ENCODE measurements at places on chromosomes 16 and 17.

DNA sequence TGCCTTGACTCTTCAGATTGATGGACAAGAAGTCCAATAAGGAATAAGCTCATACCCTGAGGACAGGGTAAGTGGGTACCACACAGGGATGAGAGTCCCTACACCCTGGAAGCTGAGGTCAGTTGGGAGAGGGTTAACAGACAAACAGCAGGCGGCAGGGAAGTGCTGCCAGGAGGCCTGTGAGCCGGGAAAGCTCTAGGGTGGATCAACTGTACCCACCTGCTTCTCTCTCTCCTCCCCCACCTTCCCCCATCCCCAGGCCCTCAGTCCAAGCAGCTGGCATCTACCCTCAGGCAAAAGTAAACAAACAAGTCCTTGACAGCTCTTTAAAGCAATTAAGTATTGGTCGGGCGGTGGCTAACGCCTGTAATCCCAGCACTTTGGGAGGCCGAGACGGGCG is 20.7 kb upstream of the MYLK3 start:
- DNase-seq = no peak

DNA sequence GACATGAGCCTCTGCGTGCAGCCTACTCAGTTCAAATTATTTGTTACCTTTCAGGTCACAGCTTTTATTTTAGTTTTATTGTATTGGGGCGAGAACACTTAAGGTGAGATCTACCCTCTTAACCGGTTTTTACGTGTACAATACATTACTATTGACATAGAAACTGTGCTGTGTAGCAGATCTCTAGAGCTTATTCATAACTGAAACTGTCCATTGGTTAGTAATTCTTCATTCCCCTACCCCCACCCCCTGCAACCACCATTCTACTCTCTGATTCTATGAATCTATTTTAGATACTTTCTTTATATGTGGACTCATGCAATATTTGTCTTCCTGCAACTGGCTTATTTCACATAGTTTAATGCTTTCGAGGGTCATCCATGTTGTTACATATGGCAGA is 43.5 kb downstream of the KNOP1 start:
- DNase-seq = no peak

DNA sequence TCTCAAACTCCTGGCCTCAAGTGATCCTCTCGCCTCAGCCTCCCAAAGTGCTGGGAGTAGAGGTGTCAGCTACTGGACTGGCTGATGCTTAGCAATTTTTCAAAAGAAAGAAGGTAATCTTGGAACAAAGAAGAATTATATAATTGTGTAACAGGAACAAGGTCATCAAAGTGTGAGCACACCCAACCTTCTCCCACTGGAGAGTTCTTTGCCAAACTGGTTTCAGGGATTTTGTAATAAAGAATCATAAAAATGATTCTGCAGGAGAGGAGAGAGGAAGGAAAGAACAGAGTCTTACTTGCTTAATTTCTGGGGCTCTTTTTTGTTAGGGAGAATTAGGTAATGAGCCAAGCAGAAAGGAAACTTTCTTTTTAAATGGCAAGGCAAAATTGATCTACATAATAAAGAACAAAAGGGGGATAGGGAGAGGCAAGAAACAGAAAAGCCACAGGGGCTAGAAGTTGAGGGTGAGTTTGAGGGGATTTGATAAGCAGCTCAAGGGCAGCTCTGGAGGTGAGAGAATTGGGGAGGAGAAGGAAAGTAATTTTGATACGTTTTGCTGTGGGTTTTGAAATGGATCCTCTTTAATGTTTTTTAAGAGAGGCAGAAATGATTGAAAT is 21.3 kb downstream of the CHD9NB start:
- DNase-seq = no peak

DNA sequence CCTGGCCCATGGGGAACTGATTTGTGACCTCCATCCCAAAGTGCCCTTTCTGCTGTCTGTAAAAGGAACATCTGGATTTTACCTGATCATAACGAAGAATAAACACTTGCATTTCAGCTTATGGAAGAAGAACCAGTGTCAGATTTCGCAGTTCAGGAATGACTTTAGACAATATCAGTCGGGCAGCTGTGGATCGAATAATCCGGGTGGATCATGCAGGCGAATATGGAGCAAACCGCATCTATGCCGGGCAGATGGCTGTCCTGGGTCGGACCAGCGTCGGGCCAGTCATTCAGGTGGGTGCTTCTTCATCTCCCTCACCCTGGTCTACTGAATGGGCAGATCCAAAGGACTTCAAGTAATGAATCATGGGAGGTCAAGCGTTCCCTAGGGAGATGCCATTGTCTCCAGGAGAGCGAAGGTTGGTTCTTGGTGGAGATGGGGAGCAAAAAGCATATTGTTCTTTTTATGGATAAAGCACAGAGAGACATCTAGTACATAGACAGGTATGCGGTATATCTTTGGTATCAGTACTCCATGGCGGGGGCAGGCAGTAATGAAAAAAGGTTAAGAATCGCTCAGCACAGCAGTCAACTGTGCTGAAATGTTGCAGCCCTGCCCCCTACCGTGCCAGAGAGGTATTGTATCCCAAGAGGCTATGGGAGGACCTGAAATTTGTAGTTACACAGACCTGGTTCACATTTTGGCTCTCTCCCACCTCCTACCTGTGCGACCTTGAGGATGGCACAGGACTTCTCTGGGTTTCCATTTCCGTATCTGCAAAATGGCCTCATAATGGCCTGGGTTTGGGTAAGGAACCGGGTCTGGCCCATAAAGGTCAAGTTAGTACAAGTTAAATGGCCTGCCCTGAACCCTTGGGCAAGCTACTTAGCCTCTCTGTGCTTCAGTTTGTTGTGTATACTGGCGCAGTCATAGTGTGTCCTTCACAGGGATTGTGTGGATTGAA is 4.7 kb downstream of the COQ7 start:
- peak; percentile 19 for DNase-seq

DNA sequence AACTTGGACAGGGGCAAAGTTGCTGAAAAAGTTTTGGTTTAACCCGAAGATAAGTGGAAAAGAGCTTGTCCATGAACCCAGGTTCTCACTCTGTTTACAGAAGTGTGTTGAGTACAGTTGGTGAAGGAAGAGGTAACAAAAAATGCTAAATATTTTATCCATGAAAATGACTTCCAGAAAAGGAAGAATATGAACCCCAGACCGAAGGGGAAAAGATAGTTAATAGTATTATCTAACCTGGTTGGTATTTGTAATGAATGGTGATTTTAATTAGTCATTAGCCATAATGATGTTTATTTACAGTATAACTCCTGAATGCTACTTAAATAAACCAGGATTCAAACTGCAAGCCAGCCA is 574 bp upstream of the TMEM106A start:
- no peak for DNase-seq

DNA sequence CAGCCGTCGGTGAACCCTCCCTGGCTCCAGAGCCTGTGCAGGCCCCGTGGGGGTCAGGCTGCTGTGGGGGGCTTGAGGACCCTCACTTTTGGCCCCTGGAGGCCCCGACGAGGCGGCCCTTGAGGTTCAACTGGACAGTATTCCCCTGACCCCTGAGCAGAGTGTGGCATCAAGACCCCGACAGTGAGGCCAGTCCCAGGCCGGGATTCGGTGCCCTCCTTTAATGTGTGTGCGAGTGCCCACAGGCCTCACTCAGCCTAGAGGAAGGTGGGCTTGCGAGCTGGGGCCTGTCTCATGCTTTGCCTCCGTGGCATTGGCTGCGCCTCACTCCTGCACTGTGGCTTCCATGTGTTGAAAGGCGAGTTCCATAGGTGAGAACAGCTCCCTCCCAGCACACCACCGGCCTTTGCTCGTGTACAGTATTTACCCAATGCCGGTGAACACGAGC is 94.5 kb downstream of the METRNL start:
- no peak for DNase-seq

DNA sequence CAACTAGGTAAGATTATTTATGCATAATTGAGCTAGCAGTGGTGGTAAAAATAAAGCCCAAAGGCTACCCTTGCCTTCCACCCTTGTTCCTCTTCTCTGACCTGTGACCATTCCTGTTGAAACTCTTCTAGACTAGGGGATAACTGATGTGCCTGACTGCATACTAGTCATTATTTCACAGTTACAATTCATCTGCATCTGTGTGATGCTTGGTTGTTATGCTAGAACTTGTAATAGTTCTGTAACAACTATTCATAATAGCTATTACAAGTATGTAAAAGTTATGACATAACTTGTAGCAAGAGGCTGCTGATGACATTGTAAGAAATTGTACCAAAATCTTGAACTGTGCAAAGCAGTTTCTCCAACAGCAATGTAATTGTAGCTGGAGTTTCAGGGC is 2.4 kb upstream of the VAC14 start:
- DNase-seq = no peak

DNA sequence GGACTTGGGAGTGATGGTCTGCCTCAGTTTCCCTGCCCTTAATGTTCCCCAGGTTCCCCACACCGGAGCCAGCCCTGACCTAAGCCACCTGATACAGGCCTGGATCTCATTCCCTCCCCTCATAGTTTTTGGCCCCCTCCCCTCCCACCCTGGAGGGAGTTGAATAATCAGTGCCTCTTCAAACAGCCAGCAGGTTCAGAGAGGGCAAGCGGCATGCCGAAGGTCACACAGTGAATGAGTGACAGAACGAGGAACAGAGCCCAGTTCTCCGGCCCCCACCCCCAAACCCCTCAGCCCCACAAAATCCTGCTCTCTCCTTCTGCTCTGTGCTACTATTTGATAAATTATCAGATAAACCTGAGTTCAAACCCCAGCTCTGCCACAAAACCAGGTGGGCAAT is 31.2 kb downstream of the BEAN1 start:
- no peak for DNase-seq

DNA sequence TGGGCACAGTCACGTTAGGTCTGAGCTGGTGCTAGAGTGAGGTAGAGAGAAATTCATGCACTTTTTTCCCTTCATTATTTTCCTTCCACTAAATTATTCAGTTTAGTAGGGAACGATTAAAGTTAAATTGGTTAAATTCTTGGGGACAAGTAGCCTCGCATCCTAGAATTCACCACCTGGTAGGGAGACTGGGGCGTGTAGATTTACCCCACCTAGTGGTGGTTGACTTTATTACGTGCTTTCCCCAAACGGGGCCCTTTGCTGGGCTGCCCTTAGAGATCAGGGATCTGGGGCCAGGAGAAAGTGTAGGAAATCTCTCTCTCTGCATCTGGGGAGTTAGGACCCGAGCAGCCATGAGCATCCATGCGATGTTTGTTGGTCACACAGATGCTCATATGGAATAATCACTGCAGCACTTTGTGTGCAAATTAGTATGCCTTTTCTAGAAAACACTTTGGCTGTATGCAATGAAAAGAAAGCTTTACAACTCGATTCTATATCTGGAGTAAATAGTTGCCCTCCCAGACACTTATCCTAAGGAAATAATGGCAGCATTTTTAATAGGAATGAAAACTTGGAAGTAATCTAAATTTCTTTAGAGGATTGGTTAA is 107.0 kb downstream of the PLCG2 start:
- DNase-seq = peak; percentile 61

GRCh38 chr17:29195465-29196081 is 15.4 kb upstream of the MYO18A start:
- no peak for DNase-seq

GRCh38 chr17:2018716-2019510 is 6.2 kb downstream of the RTN4RL1 start:
- no peak for DNase-seq

GRCh38 chr16:9183682-9184353 is 92.4 kb downstream of the HAPSTR1 start:
- DNase-seq = no peak
